ENCODE measurements at places on chromosomes 16 and 17.

GRCh38 chr16:87621976-87622713 lies 19.8 kb downstream of the JPH3 start:
- DNase-seq = no peak

GRCh38 chr16:12157517-12158093 lies 181.1 kb downstream of the SNX29 start:
- DNase-seq = no peak

- no peak for DNase-seq
Observed at GRCh38 chr16:3655396-3656159, 1.1 kb downstream of the DNASE1 start.

- DNase-seq = no peak
Observed at GRCh38 chr17:78550464-78550863, 26.7 kb downstream of the DNAH17 start.

DNA sequence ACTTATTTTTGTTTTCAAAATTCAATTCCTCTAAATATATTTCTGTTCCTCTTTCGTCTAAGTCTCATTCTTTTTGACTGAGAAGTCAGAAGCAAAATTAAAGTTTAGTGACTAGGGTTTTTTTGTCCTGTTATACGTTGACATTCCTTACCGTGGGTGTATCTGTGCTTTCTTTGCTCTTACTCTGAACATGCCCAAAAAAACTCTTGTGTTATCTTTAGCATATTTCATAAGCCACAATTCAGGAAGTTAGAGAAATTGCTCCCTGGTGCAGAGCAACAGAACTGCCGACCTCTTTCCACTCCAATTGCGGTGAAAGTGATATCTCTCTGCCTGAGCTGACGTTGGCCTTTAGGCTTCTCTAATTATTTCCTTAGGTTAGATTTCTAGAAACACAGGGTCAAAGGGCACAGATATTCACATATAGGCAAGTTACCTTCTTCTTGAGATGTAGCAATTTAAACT lies 65.7 kb downstream of the CENPV start:
- DNase-seq = no peak

DNA sequence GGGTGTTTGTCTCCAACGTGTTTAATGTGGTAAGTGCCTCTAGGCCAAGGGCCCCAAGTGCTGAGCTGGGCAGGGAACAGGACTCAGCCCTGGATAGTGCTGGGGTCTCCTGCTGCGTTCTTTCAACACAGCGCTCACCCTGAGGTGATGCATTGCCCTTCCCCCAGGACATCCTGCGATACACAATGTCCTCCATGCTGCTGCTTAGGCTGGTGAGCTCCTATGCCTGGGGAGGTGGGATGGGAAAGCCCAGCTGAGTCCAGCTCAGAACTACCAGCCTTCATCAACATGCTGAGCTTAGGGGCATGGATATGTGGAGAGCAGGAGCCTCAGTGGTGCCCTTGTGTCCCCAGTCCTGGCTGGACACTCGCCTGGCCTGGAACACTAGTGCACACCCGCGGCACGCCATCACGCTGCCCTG lies 563 bp downstream of the ZACN start:
- DNase-seq = no peak

GRCh38 chr17:8479431-8479947 lies 43.8 kb downstream of the NDEL1 start:
- DNase-seq = no peak

GRCh38 chr17:55532670-55533069 lies 21.4 kb upstream of the SMIM36 start:
- DNase-seq = no peak

DNA sequence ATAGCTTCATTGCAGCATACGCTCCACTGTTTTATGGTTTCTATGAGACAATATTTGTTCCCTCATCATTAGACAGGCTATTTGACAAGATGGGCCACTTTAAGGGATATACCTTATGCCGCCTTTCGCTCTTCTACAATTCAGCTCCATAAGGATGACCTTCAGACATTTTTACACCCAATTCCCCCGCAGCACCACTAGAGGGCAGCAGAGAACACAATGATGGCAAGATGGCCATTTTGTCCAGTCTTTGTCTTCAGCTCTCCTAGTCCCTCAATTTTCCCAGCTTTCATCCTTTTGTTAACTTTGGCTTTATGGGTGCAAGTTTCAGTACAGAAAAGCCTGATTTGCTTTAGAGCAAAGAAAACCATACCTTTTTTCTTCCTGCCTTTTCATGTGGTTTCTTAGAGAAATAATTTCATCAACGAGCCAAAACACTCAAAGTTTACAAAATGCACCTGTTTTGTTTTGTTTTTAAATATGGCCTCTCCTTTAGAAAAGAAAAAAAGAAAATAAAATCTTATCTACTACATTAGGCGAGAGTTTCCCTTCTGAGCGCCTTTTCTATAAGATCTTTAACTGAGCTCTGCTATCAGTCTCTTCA lies 355.3 kb downstream of the TOX3 start:
- peak; percentile 55 for DNase-seq

- no peak for DNase-seq
Observed at GRCh38 chr16:56282451-56282850, 91.2 kb downstream of the GNAO1 start.

DNA sequence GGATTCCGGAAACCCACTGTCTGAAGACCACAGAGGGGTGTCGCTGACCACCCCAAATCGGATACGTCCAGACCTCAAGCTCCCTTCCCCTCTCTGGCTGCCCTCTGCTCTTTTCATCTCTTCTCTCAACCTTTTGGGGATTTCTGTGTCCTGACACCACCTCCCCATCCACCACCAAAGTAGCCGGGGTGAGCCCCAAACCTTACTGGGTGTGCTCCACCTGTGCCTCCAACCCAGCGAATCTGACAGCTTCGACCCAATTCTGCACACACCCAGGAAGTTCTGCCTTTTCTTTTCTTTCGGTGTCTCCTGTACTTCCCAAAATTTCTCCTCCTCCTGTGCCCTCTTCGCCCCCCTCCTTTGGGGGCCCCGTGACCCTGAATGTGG lies 534 bp downstream of the KCTD11 start:
- no peak for DNase-seq

GRCh38 chr16:67477960-67478554 lies 2.9 kb downstream of the ATP6V0D1 start:
- DNase-seq = no peak

DNA sequence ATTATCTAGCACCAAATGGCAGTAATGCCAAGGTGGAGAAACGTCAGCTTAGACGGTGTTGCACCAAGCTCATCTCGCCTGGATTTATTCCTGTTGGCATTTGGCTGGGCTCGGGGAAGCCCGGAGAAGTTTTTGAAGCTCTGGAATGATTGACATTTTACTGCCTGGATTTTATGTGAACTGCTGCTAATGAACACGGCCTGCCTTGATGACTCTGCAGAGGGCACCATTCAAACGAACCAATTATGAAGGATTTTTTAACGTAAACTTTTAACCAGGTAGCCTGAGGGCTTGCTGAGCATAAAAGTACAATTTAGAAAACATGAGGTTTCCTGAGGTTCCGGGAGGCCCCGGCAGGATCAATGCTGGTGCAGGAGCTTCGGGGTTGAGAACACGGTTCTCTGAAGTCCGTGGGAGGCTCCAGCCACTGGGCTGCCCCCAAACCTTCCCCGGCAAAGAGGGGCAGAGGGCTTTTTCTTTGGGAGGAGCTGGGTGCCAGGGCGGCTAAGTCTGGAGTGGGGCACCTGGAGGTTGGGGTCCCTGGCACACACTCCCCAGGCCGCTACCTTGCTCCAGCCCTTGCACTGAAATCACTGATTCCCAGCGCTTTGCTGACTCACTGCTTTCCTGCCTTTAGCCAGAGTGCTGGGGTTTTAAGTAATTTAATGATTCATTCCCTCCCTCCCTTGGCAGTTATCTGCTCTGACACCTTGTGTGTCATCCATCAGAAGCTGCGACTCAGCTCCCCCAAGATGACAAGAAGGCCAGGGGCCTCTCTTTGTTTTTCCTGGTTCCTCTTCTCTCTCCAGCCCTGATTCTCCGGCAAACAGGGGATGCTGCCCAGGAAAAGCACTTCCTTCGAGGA lies 161.2 kb upstream of the IRX3 start:
- no peak for DNase-seq

- no peak for DNase-seq
Observed at GRCh38 chr17:27603880-27604794, 26.9 kb upstream of the LGALS9 start.

DNA sequence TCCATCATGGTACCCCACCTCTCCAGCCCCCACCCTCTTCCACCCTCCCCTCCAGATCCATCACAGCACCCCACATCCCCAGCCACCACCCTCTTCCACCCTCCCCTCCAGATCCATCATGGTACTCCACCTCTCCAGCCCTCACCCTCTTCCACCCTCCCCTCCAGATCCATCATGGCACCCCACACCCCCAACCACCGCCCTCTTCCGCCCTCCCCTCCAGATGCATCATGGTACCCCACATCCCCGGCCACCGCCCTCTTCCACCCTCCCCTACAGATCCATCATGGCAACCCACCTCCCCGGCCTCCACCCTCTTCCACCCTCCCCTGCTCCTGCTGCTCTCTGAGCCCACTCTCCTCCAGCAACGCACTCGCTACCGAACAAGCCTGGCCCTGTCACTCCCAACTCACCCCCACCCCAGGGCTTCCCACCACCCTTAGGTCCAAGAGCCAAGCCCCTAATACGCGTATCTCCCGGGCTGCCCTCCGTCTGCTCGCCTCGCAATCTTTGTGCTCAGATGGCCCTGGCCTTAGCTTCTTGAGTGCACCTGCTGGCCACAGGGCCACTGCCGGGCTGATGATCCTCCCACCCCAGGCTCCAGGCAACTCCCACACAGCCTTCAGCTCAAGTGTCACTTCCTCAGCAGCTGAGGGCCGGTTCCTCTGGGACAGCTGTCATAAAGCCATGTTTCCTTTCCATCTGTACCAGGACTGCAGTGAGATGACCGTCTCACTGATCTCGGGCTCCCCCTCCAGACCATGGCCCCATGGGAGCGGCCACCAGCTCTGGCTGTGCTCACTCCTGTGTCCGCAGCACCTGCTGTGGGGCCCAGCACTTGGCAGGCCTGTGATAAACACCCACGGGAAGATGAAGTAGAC lies 25.5 kb downstream of the KDM8 start:
- no peak for DNase-seq

GRCh38 chr17:29063992-29064391 lies 21.1 kb downstream of the PIPOX start:
- DNase-seq = no peak

DNA sequence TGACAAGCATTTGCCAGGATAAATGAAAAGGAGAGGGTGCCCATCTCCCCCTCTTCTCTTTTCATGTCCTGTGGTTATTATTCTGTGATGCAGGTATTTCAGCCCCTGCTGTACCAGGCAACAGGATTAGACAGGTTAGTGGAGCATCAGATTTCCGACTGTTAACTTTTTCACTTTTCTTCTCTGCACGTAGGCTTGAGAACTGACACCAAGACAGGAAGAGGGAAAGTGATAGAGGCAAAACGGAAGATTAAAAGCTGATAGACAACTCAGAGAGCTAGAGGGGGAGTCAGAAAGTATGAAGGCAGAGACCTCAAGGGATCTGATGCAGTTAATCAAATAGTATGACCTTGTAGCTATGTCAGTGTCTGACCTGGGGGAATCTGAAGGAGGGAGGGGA lies 132.8 kb downstream of the SOX9 start:
- DNase-seq = no peak

DNA sequence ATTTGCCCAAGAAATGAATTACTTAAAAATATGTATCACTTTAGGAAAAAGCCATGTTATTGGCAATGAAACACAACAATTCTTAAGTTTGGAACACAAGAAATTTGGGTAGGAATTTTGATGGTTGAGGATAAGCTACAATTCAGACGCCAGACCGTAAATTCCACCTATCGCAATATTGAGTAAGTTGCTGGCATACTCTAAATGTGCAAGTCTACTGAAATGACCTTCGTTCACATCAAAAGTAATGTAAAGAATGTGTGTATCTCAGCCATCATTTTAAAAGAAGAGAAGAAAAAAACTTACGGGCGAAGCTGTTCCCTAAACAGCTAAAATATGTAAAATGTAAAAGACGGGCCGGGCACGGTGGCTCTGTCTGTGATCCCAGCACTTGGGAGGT lies 33.4 kb downstream of the UBE2G1 start:
- no peak for DNase-seq

DNA sequence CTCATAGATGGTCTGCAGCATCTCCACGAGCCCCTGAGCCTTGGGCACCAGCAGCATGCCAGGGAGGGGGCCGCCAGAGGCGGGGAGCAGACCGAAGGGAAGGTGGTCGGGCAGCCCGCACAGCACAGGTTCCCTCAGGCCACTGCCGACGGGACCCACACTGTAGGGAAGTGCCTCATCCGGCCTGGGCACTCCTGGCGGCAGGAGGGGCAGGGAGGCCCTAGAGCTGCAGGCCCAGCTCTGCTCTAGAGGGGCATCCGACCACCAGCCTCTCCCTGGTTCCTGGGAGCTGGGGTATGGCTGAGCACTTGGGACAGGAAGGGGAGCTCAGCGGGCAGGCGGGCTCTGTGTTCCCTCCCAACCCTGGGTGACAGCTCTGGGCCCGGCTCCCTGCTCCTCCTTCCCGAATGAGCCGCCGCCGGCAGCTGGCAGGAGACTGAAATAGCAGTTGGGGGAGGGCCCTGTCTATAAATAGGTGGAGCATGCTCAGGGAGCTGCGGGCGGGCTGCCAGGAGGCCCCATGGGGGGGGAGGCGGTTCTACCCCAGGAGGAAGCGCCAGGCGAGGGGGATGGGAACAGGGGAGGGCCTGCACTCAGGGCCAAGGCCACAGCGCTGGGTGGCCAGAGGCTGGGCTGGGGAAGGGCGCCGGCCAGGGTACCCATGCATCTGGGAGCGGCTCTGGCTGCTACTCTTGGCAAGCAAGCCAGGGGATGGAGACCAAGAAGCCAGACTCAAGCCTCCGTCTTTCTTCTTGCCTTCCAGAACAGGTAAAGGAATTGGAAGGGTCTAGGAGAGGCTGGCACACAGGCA lies 12.4 kb downstream of the HDAC5 start:
- peak; percentile 72 for DNase-seq

GRCh38 chr17:10099051-10099571 lies 99.3 kb downstream of the GAS7 start:
- no peak for DNase-seq

- DNase-seq = no peak
Observed at GRCh38 chr16:13645601-13646245, 274.2 kb upstream of the ERCC4 start.

DNA sequence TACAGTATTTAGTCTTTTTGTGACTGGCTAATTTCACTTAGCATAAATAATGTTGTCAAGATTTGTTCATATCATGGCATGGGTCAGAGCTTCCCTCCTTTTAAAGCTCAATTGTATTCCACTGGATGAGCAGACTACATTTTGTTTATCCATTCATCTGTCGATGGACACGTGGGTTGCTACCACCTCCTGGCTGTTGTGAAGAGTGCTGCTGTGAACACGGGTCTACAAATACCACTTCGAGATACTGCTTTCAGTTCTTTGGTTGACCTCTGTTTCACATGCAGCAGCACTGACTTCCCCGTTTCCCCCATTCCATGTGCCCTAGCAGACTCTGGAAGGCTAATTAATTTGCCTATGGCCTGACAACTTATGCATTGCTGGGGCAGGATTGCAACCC lies 285.4 kb downstream of the SHISA9 start:
- DNase-seq = no peak
